WERI-Rb-1 (cell line): ENCODE measurements at places on chromosomes 4 and X.
A peak's percentile ranks its signal among the peaks of the same experiment; 100 is the strongest.

DNA sequence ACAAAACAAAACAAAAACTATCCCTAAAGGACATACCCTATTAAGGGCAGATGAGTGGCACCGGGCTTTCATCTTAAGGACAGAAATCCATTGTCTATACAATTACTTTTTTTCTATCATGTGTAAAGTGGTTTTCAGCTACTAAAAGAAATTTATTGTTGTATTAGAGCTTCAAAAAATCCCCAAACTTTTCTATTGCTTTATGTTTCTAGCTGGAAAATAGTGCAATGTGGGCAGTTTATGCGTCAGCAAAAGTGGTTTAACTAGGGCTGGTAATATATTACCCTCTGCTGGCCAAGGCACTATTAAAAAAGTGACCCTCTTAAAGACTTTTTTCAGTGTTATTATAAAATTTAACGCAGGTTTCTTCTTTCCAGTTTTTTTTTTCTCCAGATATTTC, 15.5 kb upstream of the GPR82 start:
- no peak for DNase-seq

DNA sequence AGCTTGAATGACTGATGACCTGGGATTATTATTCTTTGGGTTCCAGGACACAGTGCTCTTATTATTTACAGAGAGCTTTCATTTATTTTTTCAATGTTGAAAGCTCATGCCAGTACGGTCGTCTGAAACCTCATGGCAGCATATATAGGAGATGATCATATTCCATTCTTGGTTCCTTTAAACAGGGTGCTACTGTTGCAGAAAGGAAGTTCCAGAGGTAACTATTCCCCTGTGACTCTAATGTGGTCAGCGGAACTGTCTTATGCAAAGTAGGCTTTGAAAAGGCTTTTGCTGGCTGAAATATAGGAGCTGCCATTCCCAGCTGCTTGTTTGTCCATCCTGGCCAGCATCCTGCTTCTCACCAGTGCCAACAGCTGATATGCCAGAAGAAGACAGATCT, 208.3 kb upstream of the LEF1 start:
- no peak for DNase-seq

- DNase-seq, result no peak
These were observed 32.0 kb upstream of the TENT5D start for GRCh38 chrX:80388206-80388605.

- DNase-seq, result no peak
These were observed 380.5 kb upstream of the IGFBP7 start for GRCh38 chr4:57490520-57491255.

GRCh38 chr4:186068581-186069348, at the start of gene TLR3:
Gene TLR3 (plus strand): TSS chr4:186069156. CDS start chr4:186076620, 7,464 bp downstream.
- no peak for DNase-seq

- no peak for DNase-seq
These were observed 3.7 kb downstream of the TAF7L start for GRCh38 chrX:101287402-101287801.

- DNase-seq, result no peak
These were observed 41.8 kb upstream of the MAML3 start for GRCh38 chr4:140195806-140196205.

- DNase-seq, result no peak
These were observed 162.4 kb downstream of the ASB9 start for GRCh38 chrX:15107367-15107988.

- DNase-seq, result peak; percentile 74
These were observed 134.6 kb upstream of the MAB21L2 start for GRCh38 chr4:150447356-150447755.

DNA sequence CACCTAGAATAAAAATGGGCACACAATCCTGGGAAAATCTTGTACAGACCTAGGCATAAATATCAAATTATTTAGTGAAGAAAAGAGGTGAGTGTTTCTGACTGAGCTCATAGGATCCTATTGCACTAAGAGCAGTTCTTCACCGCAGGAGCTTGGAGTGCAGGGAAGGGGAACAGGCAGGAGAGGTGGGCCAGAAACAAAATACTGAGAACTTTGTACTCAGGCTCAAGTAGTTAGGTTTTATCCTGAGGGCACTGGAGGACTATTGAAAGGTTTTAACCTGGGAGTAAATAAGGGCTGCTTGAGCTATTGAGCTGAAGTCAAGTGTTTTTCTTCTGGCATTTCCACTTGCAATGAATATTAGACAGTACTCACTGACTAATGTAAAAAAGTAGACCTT, 12.2 kb downstream of the EPHA5 start:
- no peak for DNase-seq

DNA sequence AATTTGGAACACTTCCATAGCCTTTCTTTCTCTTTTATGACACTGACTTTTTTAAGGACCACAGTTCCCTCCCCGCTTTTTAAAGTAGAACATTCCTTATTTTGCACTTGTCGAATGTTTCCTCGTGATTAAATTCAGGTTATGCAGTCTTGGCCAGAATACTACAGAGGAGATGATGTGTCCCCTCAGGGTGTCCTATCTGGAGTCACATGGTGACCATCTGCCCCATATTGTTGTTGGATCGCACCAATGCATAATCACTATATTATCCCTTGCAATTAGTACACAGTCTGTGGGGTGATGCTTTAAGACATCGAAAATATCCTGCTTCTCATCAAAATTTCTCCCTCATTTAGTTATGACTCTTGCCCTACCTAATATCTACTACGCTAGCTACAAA, 27.4 kb downstream of the WDFY3 start:
- DNase-seq, result no peak
